ENCODE measurements at places on chromosomes 1 and 21. TPM values are rescaled to one million over a fixed set of nuclear protein-coding genes. Genes with fewer than 3 reads are reported as not detected.

The RCSD1 gene
- total RNA-seq: 19.0 TPM

The GDAP2 gene
- 26.6 TPM for total RNA-seq

The LGALS8 gene
- total RNA-seq: 32.8 TPM

The PRDM16 gene
- 2.8 TPM for total RNA-seq

The KCNJ6 gene
- total RNA-seq: under 0.01 TPM

The RAP1GAP gene
- 0.83 TPM for total RNA-seq

The TMPRSS3 gene
- total RNA-seq: not detected
